Activated gamma-delta T cell treated with Interleukin-2 at 50 U/mL for 16 hours (primary cell): ENCODE measurements at places on chromosomes 6 and 20.

- DNase-seq: no peak
Measured at GRCh38 chr6:4971851-4972250, 32.0 kb downstream of the RPP40 start.

DNA sequence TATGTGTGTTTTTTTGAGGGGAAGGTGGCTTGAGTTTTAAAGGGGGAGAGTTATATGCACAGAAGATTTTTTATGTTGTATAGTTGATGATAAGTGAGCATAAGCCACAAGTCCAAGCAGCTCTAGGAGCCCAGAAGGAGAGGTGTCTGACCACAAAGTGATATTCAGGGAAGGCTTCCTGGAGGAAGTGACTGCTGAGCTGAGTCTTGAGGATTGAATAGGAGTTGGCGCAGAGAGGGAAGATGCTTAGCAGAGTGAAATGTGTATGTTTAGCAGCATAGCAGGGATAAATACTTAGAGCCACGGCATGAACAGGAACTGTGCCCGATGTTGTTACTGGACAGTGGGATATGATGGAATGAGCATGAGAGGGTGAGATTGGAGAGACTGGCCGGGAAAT, 255.1 kb upstream of the KCNG1 start:
- DNase-seq: no peak

- no peak for DNase-seq
Measured at GRCh38 chr6:54040545-54040944, 70.7 kb upstream of the MLIP start.

DNA sequence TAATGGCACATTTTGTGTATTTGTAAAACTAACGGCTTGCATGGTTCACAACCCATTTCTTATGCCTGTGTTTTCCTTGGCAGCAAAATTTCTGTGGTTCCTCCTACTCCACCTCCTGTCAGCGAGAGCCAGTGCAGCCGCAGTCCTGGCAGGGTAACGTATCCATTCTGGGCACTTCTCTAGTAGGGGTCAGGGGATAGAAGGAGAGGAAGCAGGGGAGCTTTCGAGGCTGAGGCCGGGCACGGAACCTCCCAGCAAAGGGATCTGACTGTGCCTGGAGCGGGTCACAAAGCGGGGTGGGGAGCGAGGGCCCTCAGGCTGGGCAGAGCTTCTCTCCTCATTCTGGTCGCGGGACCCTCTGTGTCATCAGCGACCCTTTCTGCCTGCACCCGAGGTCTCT, 58.4 kb downstream of the SYTL3 start:
- DNase-seq: no peak

GRCh38 chr6:52495922-52496321, 75.8 kb downstream of the EFHC1 start:
- no peak for DNase-seq

GRCh38 chr20:8633366-8633765, 435.5 kb upstream of the PLCB4 start:
- DNase-seq: no peak

GRCh38 chr6:80329496-80329895, 223.0 kb downstream of the BCKDHB start:
- no peak for DNase-seq

DNA sequence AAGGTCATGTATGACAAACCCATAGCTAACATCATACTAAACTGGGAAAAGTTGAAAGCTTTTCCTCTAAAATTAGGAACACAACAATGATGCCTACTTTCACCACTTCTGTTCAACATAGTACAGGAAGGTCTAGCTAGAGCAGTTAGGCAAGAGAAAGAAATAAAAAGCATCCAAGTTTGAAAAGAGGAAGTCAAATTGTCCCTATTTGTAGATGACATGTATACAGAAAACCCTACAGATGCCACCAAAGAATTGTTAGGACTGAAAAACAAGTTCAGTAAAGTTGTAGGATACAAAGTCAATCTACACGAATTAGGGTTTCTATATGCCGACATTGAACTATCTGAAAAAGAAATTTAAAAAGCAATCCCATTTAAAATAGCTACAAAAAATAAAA, 89.4 kb upstream of the GLP1R start:
- DNase-seq: no peak

DNA sequence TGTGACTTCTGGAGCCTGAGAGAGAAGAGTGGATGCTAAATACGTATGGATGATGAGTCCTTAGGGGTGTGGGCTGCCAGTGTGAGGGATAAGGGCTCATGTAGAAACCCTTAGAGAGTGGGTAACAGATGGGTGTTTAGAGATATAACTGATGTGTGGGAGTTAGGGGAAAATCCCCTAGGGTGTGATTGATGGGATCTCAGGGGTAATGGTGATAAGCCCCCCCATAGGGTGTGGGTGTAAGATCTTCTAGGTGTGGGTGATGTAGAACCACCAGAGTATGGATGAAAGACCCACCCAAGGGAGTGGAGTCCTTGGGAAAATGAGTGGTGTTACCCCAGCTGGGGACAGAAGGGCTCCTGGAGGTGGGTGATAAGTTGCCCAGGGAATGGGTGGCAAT, 26.3 kb downstream of the SLC12A5 start:
- DNase-seq: no peak

DNA sequence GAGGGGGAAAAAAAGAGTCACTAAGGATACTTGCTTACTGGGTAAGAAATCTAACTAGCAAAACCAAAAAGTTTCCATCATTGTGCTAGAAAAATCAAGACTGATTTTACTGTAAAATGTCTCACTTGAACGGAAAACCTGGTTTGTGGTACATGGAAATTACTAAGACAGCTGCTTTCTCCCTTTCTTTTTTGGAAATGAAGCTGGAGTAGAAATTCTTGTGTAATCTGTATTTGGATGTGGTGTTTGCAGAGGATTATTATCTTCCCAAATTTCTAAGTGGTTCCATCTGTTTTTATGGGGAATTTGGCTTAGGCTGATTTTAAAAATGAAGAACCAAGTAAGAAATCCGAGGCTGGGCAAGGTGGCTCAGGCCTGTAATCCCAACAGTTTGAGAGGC, 20.4 kb downstream of the EPB41L2 start:
- DNase-seq: no peak

DNA sequence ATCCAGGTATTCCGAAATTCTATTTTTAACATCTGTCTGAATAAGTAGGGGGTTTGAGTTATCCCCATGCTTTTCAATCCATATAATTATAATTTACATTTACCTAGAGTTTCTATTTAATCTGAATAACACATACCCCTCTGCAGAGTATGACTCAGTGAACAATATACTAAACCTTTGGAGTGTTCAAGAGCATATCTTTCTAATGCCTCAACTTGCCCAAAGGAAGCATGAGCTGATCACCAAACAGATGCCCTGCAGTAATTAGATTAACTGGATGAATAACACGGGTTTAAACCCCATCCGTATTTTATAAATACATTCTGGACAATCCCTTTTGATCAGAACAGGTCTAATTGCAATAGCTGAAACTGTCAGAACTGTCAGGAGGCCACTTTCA, 897.1 kb downstream of the TFAP2A start:
- no peak for DNase-seq

GRCh38 chr20:34915749-34916455, 39.5 kb downstream of the ACSS2 start:
- DNase-seq: no peak

- DNase-seq: no peak
Measured at GRCh38 chr6:91020744-91021143, 433.9 kb upstream of the MAP3K7 start.
